ENCODE measurements at places on chromosomes 13 and 19.

GRCh38 chr13:51818781-51819511, 15.0 kb upstream of the DHRS12 start:
- no peak for DNase-seq

DNA sequence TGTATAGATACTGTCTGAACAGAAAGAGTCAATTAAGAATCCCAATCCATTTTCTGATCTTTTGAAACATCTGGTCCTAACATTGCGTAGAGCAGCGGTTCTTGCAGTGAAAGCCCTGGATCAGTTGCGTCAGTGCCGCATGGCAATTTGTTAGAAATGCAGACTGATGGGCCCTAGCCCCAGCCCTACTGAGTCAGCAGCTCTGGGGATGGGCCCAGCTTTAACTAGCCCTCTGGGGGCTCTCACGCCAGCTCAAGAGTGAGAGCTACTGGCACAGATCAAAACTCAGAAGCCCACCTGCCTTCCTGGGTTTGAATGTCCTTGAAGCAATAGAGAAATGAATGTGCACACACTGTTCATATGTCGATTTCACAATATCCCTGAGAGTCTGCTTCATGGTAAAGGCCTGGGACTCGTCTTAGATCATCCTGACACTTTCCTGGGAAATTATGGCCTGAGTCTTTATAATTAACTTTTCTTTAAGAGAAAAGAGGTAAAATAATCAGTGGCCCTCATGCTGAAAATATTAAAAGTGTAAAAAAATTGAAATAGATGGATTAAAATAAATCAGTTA, 206.8 kb upstream of the TMTC4 start:
- DNase-seq: no peak

GRCh38 chr13:64338671-64339070, 2891.5 kb downstream of the PCDH9 start:
- DNase-seq: no peak

DNA sequence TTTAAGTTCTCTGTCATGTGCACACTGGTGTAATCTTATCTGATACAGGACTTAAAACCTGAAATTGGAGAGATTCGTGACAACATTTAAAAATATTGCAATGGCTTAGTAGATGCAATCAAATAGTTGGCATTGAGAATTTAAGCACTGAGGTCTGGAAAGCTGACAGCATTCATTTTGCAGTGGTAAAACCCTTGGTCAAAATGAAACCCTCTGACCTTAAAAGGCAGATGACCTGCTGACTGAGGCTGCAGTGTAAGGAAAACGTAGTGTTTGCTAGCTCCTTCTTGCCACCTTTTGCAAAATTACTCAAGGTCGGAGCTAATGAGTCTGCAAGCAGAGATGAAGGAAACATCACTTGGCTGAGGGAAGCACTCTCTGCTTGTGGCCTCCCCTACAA, 150.6 kb downstream of the KCTD12 start:
- no peak for DNase-seq

DNA sequence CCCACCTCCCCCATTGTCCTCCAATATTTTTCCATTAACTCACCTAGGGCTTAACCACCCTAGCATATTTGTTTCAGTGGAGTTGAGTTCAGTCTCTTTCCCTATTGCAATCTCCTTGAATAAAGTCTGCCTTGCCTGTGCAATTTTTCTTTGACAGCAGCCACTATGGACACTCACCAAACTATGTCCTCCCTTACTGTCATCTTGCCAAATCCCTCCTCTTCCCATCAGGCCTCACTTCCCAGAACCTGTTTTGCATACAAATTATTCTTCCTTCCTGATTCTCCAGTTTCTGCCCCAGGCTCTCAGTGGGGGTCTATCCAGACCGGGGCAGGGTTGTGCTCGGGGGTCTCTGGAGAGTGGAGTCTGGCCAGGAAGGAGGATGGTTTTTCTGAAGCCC, 2.2 kb upstream of the LYPD5 start:
- DNase-seq: no peak

GRCh38 chr19:2747349-2747748, 7.5 kb upstream of the SLC39A3 start:
- DNase-seq: no peak

DNA sequence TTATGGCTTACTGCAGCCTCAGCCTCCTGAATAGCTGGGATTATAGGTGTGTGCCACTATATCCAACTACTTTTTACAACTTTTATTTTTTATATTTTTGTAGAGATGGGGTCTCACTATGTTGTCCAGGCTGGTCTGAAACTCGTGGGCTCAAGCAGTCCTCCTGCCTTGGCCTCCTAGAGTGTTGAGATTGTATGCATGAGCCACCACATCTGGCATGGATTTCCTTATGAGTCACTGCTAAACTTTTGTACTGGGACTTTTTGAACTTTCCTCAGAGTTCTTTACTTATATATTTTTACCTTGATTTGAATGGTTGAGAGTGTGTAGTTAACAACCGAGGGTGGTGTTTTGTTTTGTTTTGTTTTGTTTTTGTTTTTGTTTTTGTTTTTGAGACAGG, 33.4 kb downstream of the DNAJC3 start:
- no peak for DNase-seq

DNA sequence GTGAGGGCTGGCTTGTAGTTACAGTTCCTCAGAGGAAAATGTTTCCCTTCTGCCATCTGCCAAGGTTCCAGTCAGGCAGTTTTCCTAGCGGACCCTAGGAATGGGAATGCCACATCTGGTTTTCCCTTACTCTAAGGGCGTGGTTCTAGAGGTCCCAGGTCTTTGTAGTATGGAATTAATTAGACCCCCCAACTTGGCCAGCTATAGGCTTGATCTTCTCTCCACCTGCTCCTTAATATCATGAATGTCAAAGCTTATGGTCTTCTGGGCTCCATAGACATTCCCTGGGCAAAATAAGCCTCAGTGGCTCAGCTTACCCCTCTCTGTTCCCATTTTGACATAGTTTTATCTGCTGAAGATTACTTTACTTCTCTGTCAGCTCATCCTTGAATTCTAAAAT, 70.0 kb downstream of the ZNF568 start:
- no peak for DNase-seq

DNA sequence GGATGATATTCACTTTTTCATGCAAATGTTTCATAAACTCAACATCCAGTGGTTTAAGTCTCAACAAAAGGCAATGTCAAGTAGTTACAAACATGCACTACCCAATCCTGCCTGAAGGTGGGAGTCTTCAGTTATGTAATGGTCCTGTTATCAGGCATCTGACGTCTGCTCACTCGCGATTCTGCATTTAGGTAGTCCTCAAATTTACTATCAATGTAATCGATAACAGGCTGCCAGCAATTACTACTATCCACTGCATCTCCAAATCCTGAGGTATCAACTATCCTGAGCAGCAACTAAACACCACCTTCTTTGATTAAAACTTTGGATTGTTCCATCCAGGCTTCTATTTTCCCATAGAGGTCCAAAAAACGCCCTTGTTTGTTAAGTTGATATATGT, 51.2 kb downstream of the NLRP12 start:
- DNase-seq: peak; percentile 39

DNA sequence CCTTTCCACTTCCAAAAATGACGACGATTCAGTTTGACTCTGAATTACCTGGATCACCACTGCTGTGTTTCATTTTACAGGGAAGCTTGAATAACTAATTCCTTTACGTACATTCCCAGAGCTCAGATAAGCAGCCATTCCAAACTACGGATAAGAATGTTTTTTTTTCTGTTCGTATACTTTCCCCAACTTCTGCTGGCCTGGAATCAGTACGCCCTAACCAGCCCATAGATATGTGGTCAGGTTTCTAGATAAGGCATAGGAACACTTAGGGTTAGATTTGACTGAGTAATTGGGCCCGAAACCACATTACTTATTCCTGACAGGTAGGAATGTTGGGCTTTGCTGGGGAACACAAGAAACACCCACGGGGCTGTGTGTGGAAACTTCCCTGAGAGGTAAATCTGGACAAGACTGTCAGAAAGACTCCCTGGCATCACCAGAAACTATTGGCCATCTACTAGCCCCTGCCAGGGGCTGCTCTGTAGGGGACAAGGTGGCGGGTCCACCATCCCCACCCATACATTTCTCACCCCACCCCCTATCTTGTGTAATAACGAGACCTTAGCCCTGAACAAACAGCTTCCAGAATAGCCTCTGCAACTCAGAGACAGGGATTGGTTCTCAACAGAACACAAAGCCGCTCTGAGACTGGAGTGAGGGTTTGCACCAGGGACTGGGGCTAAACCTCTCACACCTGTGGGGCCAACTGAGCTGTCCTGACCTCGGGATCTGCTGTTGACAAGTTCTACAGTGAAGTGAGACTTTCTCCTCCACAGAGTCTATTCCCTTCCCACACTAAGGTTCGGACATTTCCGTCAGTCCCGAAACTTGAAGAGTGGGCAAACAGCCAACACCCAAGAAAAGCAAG, 15.6 kb downstream of the RHPN2 start:
- no peak for DNase-seq

DNA sequence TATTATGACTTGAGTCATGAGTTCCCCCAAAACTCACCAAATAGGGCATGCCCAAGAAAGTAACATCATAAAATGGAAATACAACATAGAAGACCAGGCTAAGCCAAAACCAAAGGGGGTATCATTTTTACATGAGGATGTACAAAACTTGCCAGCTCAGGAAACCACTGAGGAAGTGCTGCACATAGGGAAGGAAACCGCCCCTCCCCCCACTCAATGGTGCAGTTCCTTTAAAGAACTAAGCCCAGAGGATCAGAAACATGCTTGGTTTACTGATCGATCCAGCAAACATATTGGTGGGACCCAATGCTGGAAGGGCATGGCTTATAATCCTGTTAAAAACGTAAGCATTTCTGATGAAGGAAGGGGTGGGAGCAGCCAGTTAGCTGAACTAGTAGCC, 4.2 kb upstream of the ZNF486 start:
- DNase-seq: no peak

DNA sequence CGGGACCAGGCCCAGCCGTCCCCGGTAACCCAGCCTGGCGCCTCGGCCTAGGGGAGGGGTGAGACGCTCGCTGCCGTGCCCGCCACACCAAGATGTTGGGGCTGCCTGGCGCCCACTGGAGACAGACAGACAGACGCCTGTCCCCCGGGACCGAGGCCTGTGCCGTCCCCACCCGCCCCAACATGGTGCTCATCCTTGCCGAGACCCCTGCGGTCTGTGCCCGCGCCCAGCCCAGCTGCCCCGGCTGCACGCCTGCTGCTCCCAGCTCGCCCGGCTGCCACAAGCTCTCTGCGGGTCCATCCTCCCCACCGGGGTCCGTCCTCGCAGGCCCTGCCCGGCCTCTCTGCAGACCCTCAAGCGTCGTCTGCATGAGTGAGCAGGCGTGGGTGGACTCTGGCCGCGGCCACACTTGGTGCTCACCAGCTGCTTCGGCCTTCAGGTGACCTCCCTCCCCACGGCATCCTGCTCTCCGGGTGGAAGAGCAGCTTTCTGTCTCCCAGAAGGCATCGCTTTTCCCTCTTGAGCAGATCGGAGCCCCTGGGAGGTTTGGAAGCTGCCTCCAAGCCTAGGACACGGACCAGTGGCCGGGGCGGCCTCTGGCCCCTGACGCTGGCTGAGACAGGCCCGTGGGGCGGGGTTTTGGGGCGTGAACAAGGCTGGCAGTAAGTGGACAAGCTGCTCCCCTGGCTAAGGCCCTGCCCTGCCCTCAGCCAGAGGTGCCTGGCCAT, 6.7 kb upstream of the TMPRSS9 start:
- DNase-seq: no peak

DNA sequence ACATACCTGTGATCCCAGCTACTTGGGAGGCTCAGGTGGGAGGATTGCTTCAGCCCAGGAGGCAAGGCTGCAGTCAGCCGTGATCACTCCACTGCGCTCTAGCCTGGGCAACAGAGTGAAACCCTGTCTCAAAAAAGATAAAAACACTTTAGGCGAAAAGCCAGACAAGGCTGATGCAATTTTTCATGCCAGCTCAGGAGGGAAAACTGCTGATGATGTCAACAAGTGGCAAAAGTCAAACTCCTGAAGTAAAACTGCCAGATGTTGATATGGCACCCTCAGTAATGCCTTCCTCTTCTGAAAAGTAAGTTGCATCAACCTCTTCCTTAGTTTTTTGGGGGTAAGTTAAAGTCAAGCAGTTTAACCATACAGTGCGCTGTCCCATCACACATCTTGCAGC, 15.6 kb downstream of the ZNF599 start:
- no peak for DNase-seq

DNA sequence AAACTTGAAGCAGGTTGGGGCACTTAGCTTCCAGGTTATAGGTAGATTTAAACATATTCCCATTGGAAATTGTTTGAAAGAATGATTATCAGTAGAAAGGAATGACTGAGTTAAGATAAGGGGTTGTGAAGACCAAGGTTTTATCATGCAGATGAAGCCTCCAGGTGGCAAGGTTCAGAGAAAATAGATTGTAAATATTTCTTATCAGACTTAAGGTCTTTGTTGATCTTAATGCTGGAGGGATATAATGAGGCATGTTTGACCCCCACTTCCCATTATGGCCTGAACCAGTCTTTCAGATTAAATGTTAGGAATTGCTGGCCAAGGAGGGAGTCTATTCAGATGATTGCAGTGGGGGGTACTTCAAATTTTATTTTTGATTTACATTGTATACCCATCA, 1486.5 kb upstream of the PRR20A start:
- no peak for DNase-seq

- DNase-seq: no peak
Observed at GRCh38 chr19:14940266-14940665, 1.0 kb upstream of the OR7C2 start.

DNA sequence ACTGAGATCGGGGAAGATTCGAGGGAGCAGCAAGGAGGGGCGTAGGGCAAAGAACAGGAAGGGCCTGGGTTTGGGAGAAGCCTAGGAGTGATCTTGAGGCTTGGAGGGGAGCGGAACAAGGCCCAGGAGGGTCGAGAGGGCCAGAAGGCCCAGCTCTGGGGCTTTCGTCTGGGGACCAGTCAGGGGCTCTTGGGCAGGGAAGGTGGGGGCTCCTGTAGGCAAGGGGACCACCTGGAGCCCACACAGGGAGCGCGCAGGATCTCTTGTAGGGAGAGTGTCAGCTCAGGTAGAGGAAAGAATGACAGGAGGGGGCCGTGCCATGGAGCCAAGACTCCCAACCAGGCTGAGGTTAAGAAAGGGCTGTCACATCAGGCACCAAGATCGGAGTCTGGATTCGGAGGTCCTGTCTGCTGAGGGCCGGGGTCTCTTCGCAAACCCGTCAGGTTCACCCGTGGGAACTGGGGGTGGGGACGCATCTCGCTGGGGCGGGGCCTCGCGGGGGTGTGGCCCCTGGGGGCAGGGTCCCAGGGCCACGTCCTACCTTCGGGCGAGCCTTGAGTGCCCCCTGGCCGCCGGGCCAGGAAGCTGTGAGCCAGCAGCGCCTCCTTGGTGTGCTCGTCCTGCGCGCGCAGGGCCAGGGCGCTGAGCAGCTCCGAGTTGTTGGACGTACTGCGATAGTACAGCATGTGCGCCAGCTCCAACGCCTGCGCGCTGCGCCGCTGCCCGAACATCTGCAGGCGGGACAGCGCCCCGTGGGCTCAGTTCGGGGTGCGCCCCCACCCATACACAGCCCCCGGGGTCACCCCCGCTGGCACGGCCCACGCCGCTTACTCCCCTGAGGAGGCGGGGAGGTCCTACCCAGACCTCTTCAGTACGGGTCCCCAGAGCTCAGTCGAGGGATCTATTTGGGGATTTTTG, 8.4 kb downstream of the EMP3 start:
- DNase-seq: peak; percentile 92
